ENCODE measurements at places on chromosomes 11 and 22. TPM values are rescaled to one million over a fixed set of nuclear protein-coding genes. Genes with fewer than 3 reads are reported as not detected.

DNA sequence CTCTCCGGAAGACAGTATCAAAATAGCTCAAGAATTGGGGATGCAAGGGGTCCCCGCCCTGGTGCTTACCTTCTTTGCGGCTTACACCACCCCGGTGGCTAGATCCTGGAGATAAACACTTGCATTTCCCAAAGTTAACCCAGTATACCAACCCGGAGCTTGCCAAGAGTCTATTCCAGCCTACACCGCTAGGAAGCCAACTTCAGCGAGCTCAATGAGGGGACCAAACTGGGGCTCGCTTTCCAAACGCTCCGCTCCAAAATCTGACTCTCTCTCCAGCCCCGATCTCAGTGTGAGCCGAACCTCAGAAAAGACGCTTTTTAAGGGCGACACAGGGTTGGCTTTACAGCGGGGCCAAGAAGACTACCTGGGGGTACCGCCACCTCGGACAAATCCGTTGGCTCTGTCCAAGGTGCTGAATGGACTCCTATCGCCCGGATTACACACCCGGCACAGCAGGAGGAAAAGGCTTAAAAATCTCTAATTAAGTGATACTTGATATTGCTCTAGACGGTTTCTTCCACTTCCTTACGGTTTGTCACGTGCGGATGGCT, 20.1 kb upstream of the BDNF start:
- no peak for DNase-seq

DNA sequence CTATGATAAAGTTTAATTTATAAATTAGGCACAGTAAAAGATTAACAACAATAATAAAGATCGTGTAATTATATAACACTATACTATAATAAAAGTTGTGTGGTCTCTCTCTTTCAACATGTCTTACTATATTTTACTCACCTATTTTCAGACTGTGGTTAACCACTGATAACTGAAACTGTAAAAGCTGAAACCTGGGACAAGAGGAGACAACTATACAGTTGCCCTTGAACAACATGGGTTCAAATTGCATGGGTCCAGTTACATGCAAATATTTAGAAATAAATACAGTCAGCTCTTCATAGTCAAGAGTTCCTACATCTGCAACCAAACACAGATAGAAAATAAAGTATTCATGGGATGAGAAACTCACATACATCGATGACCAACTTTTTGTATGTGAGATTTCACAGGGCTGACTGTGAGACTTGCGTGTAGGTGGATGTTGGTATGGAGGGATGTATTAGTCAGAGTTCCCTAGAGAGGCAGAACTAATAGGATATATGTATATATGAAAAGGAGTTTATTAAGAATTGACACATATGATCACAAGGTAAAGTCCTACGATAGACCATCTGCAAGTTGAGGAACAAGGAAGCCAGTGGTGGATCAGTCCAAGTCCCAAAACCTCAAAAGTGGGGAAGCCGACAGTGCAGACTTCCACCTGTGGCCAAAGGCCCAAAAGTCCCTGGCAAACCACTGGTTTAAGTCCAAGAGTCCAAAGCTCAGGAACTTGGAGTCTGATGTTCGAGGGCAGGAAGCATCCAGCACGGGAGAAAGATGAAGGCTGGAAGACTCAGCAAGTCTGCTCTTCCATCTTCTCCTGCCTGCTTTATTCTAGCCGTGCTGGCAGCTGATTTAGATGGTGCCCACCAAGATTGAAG, 359.5 kb downstream of the INSC start:
- no peak for DNase-seq

DNA sequence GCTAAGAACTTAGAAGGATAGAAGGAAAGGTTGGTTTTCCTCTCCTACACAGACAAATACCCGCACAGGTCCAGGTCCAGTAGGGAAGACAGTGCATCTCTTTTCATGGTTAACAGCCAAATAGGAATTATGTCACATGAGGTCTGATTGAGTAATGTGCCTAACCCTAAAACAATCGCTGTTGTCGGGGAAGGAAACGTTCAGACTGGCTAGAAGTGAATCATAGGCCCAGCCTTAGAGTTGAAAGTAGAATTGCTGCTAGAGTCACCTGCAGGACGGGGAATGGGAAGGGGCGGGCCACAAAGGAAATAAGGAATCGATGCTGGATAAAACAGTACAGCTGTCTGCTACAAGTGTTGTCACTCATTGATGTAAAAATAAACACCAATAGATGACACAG, 12.4 kb upstream of the HTATIP2 start:
- no peak for DNase-seq

- no peak for DNase-seq
Observed at GRCh38 chr11:21072558-21072957, 403.2 kb downstream of the NELL1 start.

DNA sequence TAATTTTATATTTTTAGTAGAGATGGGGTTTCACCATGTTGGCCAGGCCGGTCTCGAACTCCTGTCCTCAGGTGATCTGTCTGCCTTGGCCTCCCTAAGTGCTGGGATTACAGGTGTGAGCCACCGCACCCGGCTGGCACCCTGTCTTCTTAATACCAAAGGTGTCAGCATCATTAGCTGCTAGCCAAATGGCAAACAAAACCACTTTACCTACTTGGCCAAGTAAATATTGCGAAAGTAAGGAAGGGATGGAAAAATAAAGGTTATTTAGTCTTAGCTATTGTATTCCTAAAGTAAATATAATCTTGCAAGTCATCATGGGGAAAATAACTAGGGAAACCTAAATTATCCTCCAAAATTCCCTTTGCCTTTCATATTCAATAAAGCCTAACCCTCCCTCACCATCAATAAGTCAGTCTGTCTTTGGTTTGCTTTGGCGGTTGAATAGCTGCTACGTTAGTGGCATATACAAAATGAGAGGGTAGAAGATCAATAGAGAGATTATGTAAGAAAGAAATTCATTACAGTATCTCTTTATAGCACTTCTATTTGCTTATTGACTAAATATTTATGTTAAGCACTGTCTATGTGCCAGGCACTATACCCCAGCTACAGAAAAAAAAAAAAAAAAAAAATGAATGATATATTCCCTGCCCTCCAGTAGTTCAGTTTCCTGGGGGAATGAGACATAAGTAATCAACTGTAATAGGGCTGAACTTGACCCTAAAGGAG, 40.2 kb upstream of the CFAP300 start:
- DNase-seq: no peak

DNA sequence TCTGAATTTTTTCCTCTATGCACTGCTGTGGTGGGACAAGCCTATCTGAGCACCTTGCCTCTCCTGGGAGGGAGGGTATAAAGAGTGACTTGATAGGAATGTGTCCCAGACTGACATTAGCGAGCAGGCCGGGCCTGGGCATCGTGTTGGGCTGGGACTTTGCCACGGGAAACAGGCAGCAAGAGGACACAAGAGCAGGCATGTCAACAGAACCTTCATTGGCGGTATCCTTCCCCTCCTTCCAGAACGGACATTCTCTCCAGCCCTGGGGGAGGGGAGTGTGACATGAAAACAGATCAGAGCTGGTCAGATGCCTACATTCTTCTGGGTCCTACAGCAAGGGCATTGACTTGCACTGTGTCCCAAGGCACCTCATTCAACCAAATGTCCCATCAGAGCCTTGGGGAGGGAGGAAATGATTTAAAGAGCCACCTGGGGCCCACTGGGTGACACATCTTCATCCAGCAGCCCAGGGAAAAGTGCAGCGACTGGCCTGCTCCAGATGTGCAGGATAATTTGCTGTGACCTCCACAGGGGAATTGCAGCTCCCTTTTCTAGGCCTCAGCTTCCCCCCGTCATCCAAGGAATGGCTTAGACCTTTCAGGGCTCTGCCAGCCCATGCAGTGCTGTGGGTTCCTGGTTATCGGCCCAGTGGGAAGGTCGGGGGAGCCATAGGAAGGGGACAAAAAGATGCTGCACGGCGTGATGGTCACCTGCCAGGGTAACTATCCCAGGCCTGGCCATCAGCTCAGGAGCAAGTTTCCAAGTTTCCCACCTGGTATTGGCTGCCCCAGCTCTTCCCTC, 21.8 kb upstream of the UVRAG start:
- no peak for DNase-seq

DBX1 gene
- not detected for total RNA-seq

- DNase-seq: no peak
Observed at GRCh38 chr11:36885154-36885553, 287.1 kb upstream of the RAG2 start.

- no peak for DNase-seq
Observed at GRCh38 chr11:79269611-79270307, 171.1 kb downstream of the TENM4 start.

DNA sequence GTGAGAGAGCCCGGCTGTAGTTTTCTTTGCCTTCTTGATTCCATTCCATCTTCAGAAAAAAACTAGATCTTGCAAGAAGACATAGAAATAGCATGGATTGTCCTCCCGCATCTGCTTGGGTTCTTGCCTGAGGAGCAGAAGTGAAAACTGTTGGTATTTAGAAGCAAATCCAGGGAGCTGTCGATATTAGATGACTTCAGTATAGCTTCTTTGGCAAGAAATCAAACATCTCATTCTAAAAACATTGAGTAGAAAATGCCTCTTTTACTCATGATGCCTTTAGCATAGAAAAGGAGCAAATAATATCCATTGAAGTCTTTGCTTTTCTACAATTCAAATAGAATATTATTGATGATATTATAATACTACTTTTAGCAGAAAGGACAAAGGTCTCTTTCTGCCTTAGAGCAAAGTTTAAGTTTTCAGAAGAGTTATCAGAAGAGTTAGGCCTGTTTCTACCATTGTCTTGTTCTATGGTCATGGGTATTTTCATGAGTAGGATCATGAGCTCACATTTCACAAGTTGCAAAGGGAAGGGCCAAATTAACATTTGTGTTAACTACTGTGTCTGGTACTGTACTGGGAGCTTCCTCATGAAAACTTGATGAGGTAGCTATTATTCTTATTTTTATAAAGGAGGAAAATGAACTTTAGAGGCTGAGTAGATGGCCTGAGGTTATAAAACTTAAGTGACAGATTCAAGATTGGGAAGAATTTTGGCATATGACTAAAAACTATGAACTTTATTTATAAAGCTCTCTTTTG, 49.7 kb downstream of the EXT2 start:
- DNase-seq: no peak

DNA sequence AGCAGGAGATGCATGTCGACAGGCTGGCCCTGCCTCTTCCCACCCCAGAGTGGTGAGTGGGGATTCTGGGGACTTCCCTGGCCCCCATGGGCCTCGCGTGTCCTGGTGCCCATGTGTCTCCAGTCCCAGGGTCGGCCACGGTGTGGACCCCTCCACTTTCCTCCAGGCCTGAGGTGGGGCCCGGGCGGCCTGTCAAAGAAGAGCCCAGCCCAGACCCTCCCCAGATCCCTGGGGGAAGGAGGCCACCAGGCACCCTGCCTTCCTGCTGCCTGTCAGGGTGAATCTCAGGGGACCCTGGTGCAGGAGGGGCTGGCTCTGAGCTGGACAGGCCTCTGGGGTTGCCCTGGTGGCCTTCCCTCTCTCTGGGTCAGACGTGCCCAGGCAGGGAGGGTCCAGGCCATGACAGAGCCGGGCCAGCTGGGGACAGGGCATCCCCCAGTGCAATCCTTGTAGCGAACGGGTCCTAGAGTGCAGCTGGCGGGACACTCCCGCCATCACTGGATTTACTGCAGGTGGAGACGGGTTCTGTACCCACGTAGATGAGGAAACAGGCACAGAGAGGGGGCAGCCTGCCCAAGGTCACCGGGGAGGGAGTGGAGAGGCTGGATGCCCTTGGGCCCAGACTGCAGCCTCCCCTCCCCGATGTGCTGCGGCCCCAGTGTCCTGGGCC, 13.5 kb upstream of the MUC6 start:
- no peak for DNase-seq

DNA sequence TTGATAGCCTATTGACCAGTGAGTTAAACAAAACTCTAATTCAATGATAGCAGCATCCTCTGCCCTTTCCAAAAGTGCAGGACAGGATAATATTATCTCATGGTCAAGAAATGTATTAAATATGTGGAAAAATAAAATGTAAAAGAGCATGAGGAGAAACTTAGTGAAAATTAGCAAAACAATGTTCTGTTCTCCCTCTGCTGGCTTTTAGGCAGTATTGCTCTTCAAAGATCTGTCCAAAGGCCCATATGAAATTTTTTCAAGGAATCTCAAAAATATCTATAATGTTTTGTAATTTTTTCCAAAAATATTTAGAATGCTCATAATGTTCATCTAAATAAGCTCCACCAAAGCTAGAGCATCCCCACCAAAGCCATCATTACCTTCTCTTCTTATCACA, 8.3 kb upstream of the ARL14EP start:
- no peak for DNase-seq

DNA sequence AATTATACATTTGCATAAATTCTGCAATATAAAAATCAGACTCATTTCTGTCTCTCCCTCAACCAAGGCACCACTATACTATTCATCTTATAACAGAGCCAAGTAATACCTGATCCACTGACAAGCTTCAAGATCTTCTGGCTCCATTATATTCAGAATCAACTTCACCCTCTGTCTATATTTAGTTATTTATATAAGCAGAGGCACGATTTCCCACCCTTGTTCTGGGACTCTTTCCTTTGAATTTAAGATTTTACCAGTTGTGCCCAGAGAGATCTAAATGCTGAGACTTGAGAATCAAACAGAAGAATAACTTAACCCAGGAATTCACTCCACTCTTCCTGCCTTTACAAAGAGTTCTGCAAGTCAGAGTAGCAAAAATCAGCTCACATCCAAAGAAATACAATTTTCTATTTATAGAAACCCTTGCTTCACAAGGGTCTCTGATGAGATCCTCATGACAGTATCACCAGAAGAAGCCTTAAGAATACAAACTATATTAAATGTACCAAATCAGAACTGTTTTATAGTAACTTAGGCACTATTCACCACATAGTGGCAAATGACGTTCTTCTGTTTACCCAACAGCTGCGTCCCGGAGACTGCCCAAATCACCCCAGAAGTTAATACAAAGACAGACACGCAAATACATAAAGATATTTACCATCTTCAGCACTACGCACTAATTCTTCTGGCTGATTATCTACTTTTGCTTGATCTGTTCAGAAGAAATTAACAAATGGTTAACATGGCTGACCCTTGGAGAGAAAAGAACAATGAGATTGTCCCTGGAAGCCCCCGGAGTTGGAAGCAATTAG, 32.3 kb upstream of the CCDC89 start:
- DNase-seq: no peak

Data from thoracic aorta (tissue), 2 donors.